Activated T-cell treated with anti-CD3 and anti-CD28 coated beads for 4 hours (primary cell): ENCODE measurements at places on chromosomes 11 and 22.
A peak's percentile ranks its signal among the peaks of the same experiment; 100 is the strongest.

DNA sequence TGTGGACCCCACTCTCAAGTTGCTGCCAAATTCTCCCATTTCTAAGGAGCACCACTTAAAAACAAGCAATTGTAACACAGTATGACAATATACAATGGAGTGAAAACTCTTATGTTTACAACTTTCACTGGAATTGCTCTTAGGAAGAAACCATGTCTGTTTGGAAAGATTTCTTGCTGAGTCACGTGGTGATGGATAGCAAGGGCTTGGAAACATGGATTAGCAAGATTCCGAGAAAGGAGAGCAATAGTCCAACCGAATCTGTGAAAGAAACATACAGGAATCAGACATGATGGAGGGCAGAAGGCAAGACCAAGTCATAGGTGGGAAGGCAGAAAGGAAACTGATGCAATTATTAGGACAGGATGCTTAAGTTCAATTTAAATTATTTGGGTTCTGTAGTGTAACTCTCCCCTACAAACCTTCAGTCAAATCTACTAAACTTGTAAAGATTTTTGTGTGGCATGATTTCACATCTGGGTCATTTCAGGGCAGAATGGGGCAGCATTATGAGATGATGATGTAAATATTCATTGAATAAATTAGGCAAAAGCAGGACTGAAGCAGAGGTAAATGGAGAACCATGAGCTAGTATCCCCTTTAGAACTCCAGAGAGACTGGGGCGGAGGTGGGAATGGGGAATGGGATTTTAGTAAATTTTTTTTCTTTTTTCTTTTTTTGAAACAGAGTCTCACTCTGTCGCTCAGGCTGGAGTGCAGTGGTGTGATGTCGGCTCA is 27.8 kb upstream of the THY1 start:
- DNase-seq = no peak

- no peak for DNase-seq
Measured at GRCh38 chr11:65586247-65586630, 9.4 kb downstream of the KCNK7 start.

DNA sequence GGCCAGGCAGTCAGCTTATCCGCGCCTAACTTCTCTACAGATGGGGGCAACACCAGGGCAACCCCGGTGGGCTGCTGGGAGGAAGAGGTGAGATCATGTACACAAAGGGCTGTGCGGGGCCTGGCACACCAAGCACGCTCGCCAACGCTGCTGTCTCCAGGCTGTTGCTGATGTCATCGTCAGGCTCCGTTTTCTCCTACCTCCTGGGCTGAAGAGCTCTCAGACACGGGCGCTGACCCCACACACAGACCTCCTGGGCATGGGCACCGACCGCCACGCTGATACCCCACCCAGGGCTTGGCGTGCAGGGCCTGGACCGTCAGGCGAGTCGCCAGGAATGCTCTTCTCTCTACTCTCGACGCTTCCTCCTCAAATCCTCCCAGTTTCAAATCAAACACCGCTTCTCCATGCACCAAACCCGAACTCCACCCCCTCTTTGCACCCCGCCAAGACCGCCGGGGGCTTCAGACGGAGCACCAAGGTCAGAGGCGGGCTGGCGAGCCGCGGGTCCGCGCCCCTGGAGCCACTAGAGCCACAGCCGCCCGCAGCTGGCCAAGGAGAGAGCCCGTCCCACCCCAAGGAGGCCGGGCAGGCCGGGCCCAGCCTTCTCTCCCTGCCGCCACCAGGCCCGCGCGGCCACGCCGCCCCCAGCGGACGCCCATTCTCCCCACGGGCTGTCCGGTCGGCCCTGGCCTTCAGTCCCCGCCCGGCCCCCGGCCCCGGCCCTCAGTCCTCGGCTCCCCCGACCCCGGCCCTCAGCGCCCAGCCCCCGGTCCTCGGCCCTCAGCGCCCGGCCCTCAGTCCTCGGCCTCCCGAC is 772 bp downstream of the SBF1 start:
- DNase-seq = no peak

DNA sequence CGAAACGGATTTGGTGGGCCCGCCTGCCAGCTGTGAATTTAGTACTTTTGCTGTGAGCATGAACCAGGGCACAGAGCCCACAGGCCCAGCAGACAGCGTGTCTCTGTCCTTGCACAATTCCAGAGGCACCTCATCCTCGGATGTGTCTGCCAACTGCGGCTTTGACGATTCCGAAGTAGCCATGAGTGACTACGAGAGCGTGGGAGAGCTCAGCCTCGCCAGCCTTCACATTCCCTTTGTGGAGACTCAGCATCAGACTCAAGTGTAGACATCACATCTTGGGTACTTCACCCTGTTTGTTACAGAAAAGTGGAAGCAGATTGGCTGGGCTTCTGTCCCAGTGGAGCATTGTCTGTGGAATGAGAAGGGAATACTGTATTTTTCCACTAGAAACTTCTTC is 78.6 kb upstream of the MTNR1B start:
- DNase-seq = no peak

DNA sequence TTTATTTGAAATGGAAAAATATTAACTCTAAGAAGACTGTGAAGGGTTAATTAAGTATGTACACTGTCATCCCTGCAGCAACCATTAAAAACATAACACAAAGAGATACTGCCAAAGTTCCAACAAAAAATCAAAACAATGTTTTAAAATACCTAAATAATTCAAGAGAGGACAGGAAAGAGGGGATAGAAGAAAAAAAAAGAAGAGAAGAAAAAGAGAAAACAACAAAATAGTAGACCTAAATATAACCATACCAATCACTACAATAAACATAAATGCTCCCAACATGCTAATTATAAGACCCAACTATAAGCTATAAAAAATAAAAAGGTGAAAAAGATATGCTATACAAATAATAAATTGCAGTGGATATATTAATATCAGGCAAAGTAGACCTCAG is 20.1 kb downstream of the GNB1L start:
- DNase-seq = no peak

DNA sequence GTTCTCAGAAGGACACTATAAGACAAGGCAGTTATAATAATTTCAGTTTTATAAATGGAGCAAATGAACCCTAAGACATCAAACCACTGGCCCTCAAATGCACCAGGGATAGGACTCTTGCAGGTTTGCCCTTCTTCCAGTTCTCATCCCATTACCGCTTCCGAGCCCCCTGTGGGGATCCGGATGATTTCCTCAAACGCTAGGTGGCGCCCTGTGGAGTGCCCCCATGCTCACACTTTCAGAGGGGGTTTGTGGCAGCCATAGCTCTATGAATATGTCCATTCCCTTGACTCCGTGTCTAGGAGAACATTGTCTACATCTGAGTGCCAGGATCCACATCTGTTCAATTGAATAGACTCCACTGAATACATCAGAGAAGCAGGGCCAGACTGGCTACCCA is 816.3 kb downstream of the NTM start:
- no peak for DNase-seq

DNA sequence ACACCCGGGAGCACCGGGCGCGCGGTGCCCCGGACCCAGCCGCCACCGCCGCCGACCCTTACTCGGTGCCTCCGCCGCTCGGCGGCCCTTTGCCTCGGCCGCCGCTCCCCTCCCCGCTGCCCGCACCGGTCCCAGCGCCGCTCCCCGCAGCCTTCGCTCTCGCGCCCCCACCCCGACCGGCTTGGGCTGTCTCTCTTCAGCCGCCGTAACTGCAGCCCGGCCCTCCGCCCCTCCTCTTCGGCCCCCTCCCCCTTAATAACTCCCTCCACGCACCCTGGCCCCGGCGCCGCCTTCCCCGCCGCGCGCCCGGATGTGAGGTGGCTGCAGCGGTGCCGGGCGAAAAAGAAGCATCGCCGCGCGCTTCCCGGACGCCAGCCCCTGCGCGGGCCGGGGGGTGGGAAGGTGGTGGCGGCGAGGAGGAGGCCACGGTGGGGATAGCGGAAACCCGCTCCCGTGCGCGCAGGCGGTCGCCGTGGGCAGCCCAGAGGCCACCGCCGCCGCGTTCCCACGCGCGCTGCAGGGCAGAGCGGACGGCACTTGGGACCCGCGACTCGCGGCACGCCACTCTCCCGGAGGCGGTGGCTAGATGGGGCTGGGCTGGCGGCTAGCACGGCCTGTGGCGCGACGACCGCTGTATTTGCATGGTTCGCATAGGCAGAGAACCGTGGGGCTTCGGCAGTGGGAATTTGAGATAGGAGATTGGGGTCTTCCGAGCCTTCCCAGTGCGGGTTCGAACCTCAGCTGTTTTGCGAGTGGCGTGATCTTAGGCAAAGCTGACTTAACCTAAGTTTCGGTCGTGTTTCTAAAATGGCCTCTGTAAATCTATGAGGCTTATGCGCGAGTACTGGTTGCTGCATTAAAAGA is at the start of gene EIF4ENIF1:
TSS of gene EIF4ENIF1 (minus strand) at position 211 of the 864 bp plus-strand sequence. CDS start 1,124 bp downstream, outside the sequence.
- peak; percentile 71 for DNase-seq

- no peak for DNase-seq
Measured at GRCh38 chr11:70303070-70303469, 32.6 kb downstream of the PPFIA1 start.
